ENCODE measurements at places on chromosomes 5 and 9. TPM values are rescaled to one million over a fixed set of nuclear protein-coding genes. Genes with fewer than 3 reads are reported as not detected.

- DNase-seq = no peak
These were observed 22.5 kb downstream of the ARHGEF28 start for GRCh38 chr5:73648515-73648914.

DNA sequence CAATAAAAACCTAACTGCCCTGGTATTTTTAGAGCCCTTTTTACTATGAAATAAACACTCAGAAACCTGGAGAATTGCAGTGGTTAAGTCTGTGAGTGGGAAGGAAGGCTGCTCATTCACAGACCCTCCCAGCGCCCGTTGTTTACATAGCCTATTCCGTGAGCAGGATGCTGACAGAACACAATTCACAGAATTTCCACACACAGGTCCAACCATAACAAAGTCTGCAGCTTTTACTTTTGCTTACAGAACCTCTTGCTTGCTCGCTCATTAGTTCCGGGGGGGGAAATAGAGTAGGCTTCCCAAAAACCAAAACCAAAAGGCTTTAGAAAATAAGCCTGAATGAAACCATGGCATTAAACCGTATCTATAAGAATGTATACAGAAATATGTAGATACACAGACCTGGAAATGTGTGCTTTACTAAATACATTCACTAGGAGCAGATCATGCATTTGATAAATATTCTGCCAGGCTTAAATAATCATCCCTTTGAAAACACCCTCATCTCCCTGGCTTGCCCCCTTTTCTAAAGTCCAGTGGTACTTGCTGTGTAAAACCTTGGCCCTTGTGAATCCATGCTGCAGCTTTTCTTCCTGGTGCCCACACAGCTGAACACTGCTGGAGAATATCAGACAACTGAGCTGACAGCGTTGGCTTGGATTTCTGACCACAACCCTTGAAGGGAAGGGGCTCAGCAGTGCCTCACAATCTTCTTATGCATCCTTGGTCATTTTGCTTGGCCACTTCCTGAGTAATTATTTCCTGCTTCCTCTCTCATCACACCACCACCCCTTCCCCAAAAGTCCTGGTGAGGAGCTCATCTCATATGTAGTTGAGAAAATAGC is 128.0 kb downstream of the FANCC start:
- DNase-seq = peak; percentile 59

DNA sequence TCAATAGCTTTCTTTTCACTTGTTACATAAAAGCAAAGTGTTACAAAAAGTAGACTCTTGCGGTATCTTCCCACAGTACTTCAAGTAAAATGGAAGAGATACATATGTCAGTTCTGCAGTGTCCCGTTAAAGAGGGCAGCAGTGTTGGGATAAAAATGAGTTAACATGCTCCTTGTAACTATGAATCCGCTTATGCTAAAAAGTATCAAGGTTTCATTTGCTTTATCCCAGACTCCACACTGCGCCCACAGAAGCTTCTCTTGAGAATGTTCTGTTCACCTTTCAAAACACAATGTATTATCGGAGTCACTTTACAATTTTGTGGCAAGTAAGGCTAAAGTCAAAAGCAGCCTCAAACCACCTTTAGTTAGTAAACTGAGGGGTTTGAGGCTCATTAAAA is 790 bp downstream of the PTAR1 start:
- DNase-seq = no peak

GRCh38 chr5:56323505-56323904 is 90.4 kb upstream of the ANKRD55 start:
- no peak for DNase-seq

The UAP1L1 gene
- total RNA-seq = 12.6 TPM

DNA sequence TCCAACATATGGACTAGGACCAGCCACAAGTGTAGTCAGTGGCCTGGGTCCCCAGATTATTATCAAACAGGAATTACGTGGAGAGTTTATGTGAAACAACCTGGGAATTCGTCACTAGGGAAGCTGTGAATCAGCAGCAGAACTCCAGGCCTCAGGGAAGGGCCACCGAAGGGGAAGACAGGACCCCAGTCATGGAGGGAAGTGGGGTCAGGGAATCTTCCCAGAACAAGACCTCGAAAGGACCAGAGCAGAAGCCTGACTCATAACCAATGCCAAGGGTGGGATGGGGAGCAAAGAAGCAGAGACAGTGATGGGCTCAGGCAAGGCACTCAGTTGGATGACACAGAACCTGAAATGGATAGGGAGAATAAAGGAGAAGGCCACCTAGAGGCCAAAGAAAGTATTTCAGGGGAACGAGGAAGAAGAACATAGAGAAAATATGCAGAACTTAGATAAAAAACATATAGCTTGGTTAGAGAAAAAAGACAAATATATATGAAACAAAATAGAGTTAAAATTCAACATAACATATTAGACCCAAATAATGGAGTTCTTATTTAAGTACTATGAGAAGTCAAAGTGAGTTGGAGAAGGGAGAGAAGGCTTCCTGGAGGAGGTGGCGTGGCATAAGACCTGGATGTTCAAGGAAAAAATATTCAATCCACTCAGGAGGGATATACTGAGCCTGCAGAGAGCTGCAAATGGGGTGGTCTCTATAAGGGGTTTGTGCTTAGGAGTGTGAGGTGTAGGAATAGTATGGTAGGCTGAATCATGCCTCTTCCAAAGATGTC is 66.7 kb upstream of the CAST start:
- DNase-seq = no peak

The OR1J2 gene
- total RNA-seq = not detected

- DNase-seq = no peak
These were observed 382.6 kb downstream of the RASEF start for GRCh38 chr9:82680179-82680935.

The IFNA13 gene
- total RNA-seq = not detected

All from right cardiac atrium (tissue), 5 donors.